ENCODE measurements at places on chromosomes 3 and 15.

DNA sequence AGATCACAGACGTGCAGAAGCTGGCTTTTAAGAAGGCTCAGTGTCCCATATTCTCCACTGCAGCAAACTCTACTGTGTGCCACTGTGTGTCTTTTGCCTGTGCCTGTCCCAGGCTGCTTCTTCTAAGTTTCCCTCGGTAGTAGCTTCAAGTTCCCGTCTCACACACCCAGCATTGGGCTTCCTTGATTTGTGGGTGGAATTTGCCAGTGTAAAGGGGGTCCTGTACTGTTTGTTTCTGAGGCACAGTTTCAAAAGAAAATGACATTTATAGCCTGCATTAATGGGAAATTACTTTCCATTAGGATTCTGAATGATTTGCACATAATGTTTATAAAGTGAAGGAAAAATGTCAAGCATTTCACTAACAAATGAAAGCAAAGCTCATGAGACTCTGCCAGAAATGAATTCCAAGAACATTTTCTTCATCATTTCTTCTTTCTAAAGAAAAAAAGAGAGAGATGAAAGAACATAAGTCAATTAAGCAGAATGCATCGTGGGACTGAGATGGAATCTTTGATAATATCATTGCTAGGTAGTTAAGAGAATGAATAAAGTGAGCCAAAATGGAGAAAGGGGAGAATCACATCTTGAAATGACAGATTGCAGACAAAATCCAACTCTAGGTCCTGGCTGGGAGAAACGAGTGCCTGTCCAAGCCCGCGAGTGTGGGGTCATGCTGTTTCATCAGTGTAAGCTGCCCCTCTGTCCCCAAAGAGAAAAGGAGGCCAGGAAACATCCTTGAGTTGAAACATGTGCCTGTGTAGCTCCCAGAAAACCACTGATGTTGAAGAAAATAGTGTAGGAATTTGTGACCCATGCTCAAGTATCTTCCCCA, 48.6 kb upstream of the ADAMTSL3 start:
- DNase-seq: peak; percentile 66

DNA sequence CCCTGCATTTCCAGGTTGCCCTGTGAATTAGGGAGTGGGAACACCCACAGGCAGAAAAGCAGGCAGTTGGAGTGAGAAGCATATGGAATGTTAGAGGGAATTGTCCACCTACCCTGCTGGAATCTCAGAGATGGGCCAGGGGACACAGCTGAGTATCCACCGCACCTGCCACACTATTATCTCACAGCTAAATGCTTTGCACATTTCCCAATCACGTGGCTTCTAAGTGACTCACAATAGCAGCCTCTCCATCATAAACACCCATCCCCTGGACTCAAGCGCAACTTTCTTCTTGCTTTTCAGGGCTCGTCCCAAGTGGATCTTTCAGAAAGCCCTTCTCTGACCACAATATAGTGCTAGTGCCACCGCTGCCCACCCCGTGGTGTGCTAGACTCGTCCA, 389.0 kb upstream of the LMCD1 start:
- no peak for DNase-seq

DNA sequence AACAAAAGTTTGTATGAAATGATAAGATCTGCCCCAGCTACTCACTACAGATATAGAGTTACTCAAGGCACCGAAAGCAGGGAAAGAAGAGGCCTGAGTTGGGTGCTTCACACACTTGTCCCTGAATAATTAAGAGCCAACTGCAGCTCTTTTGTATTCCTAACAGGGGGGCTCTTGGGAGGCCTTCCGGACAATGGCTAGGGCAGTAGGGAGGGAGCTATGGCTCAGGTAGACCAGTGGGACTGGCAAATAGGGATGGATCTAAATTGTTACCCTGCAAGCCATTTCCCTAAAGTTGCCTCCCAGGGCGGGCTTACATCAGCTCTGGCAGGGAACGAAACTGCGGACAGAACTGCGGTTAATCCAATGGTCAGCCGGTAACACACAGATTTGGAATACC, 6.2 kb downstream of the SEMA5B start:
- no peak for DNase-seq

- no peak for DNase-seq
Measured at GRCh38 chr3:111594205-111594604, 941 bp downstream of the ZBED2 start.

GRCh38 chr3:175075269-175075668, 216.1 kb downstream of the NAALADL2 start:
- DNase-seq: no peak

DNA sequence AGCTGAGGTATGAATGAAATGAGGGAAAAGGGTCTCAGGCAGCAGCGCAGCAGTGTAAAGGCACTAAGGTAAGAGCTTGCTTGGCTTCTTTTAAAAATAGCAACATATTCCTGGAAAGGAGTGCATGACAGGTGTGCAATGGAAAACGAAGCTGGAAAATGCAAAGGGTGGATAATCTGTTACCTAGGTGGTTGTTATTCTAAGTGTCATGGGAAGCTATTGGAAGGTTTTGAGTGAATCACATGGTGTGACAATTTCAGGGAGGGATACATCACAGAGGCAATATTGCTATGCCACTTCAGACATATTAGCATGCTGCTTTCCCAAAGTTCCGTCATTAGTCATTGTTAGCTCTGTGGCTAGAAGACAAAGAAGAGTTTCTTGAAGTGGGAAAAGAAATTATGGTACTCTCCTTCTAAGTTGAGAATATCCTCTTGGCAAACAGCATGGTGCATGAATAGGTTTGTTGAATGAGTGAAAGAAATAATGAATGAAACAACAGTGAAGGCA, 28.7 kb upstream of the TMEM45A start:
- DNase-seq: no peak

DNA sequence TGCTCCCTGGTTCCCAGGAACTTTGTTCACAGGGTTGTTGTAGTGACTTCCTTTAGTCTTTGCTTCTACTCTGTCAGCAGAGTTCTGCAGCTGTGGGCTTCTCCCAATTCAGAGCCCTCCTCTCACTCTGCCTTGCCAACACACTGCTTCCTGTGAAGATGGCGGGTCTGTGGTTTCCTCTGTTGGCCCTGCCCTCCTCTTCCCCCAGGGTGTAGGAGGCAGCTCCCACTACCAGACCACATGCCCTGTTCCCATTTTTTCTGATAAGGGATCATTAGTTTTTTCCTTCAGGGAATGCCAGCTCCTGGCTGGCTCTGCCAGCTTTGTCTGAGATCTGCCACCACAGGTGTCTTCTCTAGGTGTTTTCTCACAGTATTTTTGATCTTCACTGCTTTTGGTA, 12.7 kb downstream of the SPSB4 start:
- DNase-seq: no peak

DNA sequence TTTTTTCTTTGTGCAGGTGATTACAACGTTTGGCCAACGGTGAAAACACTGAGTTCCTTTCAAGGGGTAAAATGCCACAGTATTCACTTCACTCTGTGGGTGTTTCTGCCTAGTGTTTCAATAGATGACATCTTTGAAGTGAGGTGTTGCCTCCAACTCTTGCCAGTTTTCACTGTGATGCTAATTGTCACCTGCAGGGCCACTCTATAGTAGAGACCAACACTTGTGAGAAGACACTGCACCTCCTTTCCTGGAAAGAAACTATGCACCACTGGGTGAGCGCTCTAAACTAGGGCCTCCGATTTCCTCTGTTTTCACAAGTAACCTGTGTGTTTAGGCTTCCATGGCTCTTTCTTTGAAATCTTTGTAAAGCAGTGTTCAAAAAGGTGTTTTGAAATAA, 98.3 kb downstream of the THRB start:
- DNase-seq: no peak

DNA sequence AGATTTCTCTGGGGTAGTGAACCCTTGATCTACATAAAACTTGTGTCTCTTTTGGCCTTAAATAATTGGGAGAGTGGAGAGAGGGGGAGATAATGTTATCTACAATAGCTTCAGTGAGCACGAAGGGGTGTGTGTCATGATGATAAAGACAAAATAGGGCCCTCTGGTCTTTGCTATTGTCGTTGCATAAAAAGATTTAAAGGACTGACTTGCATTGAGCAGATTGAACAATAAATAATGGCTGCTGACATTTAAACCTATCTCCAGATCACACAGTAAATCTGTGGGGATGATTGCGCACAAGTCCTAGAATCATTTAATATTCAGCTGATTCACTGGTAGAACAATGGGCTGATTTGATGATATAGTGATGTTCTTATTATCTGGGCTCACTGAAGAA, 71.3 kb upstream of the GAP43 start:
- no peak for DNase-seq

DNA sequence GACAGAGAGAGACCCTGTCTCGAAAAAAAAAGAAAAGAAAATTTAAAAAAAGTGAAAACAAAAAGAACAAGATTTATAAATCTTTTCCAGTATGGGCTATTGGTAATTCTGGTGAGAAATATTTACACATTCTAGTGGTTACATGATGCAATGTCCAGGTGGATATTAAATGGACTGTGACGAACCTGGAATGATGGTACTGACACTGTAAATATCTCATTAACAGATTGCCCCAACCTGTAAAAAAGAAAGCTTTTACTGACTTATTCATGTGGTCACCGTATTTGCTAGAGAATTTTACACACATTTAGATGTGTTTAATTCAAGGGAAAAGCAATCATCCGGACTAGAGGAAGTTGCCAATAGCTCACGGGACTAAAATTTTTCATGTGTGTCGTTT, 162.1 kb upstream of the LRIG1 start:
- DNase-seq: no peak

DNA sequence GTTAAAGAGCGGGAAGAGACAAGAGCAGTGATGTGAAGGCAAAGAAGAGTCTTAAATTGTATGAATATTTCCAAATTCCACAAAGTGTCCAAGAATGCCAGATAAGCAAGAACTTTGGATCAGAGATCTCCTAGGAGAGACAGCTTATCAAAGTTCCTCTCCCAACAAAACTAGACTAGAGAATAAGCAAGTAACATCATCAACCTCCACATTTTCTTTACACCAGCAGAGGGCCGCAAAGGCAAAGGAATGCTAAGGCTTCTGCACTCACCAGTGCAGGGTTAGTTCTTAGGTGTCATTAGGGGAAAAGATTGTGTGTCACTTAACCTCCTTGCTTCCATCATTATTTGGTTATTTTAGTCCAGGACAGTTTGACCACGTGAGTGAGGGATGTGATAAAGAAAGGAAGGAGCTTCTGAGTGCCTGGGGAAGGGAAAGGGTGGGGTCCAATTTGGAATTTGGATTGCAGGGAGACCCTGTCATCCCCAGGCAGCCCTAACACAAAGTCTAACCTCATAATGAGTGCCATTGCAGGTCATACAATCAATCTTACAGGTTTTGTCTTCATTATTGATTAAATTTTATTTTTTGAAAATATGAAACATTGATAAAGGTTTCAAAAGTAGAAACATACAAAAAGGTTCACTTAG, 7.5 kb upstream of the CMTM6 start:
- peak; percentile 79 for DNase-seq

DNA sequence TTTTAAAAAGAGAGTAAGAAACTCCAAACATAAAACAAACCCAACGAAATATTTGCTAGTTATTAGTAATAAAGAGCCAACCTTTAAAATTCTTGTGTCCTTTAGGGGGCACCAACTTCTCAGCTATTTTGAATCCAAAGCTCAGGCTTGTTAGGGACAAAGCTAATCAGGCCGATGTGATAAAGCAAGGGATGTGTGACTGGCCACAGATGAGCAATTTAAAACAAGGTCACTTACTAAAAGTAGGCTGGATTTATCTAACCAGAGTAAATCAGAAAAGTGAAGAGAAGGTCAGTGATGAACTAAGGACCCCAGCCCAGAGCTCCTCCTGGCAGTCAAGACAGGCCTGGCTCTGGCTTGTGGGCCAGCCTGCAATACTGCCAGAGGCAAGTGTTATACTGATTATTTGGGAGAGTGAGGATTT, 108.5 kb downstream of the CYP19A1 start:
- DNase-seq: no peak

DNA sequence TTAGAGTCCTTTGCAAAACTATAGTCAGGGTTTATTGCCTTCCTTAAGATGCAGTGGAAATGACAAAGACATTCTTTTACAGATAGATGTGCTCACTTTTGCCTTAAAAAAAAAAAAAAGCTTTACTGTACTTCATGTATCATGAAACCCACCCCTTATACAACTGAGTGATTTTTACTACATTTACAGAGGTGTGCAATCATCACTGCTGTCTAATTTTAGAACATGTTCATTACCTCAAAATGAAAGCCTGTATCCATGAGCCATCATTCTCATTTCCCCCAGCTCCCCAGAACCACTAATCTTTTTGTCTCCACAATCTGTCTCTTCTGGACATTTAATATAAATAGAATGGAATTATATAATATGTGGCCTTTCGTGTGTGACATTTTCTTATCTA, 111.9 kb downstream of the NR1I2 start:
- no peak for DNase-seq

GRCh38 chr3:90054311-90054710, 946.9 kb downstream of the EPHA3 start:
- DNase-seq: no peak

- peak; percentile 20 for DNase-seq
Measured at GRCh38 chr15:65790694-65791334, 1.3 kb downstream of the DENND4A start.

GRCh38 chr15:38225381-38225780, 27.3 kb upstream of the SPRED1 start:
- no peak for DNase-seq

DNA sequence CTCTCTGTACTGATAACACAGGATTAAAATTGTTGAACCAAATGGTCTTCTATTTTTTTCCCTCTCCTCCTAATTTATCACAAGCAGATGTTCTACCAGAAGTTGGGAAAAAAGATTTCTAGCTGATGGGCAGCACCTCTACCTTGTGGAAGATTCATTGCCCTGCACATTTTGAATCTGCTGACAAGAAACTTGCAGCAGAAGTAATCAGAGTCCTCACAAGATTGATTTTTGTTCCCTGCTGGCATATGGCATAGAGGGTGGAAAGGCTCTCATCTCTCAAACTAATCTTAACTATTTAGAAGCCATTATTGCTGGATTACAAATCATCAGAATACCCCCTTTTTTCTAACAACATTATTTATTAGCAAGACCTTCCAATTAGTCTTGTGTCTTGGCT, 148.9 kb upstream of the MEIS2 start:
- no peak for DNase-seq

- DNase-seq: no peak
Measured at GRCh38 chr15:57953874-57954273, 111.6 kb downstream of the ALDH1A2 start.

DNA sequence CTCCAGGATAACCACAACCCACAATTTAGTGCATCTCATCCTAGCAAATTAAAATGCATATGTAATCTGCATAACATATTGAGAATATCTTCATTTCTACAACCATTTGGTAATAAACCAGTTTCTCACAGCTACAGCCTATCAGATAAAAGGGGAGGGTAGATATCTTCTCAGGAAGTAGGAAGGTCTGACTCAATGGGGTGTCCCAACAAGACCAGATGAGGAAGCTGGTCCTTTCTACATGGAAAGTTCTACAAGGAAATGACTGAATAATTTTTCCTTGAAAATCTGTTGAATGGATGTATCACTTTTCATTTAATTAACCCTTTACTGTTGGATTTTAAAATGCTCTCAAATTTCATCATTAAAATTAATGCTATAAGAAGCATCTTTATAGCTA, 17.4 kb upstream of the TMPRSS7 start:
- no peak for DNase-seq

GRCh38 chr15:63860555-63860954, 26.8 kb upstream of the HERC1 start:
- no peak for DNase-seq

GRCh38 chr3:122931636-122932035, 95.9 kb downstream of the SEMA5B start:
- DNase-seq: no peak

- no peak for DNase-seq
Measured at GRCh38 chr15:95325763-95326404, 1004.6 kb upstream of the NR2F2 start.

- no peak for DNase-seq
Measured at GRCh38 chr3:122598556-122598955, 21.1 kb downstream of the PARP15 start.

- no peak for DNase-seq
Measured at GRCh38 chr3:108475220-108475782, 35.1 kb downstream of the MYH15 start.

Data from right hindlimb (tissue), 1 donor.